ENCODE measurements at places on chromosomes 4 and X.

DNA sequence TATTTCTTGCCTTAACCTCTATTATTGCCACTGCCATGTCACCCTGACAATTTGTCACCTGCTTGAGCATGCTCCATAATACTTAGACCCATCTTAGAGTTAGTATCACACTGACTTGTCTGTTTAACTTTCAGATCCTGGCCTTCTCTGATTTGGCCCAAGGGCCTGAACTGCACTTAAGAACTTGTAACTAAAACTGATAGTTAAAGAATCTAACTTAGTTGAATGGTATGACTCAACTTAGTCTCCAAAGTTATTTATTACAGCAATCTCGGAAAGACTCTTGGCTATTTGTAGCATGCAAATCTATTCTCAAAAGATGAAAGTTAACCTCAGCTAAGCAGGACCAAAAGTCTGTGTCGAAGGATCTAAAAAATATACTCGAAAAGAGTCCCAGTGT lies 72.3 kb downstream of the IGSF1 start:
- no peaks in the 10 kb centered on the region for H3K4me1 ChIP-seq
- H3K4me3 ChIP-seq: no peak overlapping the region
- H3K27ac ChIP-seq: no peak overlapping the region
- H3K27me3 ChIP-seq: no peaks in the 10 kb centered on the region

DNA sequence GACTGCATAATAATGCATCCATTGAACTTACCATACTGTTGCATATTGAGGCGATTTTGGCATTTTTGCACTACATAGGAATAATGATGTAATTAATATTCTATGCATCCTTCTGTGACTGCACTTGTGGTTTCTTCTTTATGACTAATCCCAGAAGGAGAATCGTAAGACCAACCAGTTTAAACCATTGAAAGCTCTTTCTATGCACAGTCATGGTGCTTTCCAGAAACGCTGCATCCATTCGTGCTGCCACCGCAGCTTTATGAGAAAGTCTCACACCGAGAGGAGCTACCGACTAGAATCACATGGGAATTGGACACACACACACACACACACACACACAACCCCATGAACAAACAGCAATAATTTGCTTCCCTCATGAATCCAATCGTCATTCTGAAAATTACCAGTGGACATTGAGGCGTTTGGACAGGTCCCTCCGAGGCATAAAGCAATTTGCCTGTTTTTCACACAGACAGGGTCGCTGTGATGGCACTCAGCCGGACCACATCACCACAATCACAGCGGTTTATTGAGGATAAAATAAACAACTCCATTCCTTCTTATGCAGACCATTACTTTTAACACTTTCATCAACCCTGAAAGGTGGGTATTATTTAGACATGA lies 64.2 kb downstream of the PACRGL start:
- no peaks in the 10 kb centered on the region for H3K4me1 ChIP-seq
- no peak overlapping the region for H3K4me3 ChIP-seq
- no peak for DNase-seq
- no peaks in the 10 kb centered on the region for H3K36me3 ChIP-seq
- H3K27me3 ChIP-seq: no peaks in the 10 kb centered on the region
- H3K27ac ChIP-seq: no peak overlapping the region

DNA sequence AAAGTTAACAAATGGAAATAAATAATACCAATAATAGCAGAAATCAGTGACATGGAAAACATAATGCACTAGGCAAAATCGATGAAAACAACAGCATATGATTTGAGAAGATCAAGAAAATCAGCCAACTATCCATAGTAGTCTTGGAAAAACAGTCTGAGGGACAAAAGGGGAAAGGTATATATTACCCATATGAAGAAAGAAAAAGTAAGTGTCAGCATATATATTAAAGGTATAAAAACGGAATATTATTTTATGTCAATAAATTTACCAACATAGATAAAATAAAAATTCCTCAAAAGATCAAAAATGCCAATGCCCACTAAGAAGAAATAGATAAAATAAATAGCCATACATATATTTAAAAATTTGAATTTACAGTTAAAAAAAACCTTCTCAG lies 33.0 kb downstream of the ACTRT1 start:
- no peak overlapping the region for H3K27ac ChIP-seq
- no peaks in the 10 kb centered on the region for H3K27me3 ChIP-seq
- H3K4me1 ChIP-seq: no peaks in the 10 kb centered on the region
- H3K36me3 ChIP-seq: no peaks in the 10 kb centered on the region

DNA sequence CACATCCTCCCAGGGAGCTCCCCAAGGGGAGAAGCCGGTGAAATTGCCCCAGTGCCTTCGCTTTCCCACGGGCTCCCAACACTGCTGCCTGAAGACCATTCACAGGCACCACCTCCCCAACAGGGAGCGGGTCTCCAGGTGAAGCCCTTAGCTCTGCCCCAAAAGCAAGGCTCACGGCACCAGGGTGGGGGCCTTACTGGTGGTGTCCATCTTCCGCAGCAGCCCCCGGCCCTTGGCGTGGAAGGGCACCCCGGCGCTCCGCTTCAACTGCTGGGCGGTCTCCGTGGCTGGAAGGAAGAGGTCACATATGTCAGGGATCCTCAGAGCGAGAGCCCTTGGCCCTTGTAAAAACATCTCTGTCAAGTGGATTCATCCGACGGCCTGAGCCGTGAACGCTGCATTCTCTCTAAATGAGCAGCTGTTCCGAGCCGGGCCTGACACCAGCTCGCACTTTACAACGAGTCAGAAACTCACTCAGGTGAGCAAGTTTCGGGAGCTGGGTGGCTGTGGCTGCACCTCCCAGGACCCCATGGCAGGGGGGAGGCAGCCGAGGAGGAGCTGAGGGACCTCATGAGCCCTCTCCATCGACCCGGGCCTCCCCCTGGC lies 20.9 kb downstream of the NELFA start:
- H3K27me3 ChIP-seq: no peaks in the 10 kb centered on the region
- peaks cover 74% of the 10 kb centered on the region for H3K36me3 ChIP-seq
- DNase-seq: no peak
- H3K4me3 ChIP-seq: no peak overlapping the region

DNA sequence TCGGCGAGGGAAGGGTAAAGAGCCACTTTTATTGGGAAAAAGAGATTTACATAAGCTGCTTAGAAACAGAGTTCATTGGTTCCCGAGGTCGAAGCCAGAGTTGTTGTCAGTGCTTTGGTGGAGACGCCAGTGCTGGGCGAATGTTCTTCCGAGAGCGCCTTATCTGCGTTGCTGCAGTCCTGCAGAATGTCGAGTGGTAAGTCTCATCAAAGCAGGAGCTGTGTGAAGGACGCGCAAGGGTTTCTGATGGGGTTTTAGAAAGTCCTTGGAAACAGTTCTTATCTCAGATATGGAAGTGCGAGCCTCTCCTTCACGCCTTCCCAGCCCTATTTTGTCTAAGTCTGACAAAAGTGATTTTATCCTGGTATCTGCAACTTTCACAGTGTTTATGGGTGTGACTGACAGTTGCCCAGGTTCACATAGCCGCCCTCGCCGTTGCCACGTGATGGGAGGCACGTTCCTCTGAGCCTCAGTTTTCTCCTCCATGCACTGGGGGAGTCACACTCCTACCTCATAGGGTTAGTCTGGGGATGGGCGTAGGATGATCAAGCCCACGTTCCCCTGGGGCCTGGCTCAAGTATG lies 47.3 kb upstream of the NSG1 start:
- H3K27ac ChIP-seq: no peak overlapping the region
- no peaks in the 10 kb centered on the region for H3K36me3 ChIP-seq
- no peaks in the 10 kb centered on the region for H3K4me1 ChIP-seq
- H3K4me3 ChIP-seq: no peak overlapping the region

DNA sequence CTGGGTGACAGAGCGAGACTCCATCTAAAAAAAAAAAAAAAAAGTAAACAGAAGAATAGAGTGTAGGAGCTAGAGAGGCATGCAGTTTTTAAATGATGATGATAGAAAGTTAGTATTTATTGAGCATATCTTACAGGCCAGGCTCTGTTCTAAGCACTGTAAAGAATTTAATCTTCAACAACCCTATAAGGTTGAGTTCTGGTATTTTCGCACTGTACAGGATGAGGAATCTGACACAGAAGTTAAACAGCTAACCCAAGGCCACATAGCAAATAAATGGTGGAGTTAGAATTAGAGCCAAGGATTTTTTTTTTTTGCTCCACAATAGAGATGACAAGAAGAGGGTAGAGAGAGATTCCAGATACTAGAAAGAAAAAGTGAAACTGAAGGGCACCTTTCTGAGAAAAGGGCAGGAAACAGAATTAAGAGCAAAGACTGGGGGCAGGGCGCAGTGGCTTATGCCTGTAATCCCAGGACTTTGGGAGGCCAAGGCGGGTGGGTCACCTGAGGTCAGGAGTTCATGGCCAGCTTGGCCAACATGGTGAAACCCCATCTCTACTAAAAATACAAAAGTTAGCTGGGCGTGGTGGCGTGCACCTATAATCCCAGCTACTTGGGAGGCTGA lies 56.1 kb downstream of the KLHL5 start:
- no peak for DNase-seq
- H3K36me3 ChIP-seq: peaks cover 4% of the 10 kb centered on the region
- H3K27ac ChIP-seq: no peak overlapping the region
- H3K4me1 ChIP-seq: no peaks in the 10 kb centered on the region
- no peak overlapping the region for H3K4me3 ChIP-seq

DNA sequence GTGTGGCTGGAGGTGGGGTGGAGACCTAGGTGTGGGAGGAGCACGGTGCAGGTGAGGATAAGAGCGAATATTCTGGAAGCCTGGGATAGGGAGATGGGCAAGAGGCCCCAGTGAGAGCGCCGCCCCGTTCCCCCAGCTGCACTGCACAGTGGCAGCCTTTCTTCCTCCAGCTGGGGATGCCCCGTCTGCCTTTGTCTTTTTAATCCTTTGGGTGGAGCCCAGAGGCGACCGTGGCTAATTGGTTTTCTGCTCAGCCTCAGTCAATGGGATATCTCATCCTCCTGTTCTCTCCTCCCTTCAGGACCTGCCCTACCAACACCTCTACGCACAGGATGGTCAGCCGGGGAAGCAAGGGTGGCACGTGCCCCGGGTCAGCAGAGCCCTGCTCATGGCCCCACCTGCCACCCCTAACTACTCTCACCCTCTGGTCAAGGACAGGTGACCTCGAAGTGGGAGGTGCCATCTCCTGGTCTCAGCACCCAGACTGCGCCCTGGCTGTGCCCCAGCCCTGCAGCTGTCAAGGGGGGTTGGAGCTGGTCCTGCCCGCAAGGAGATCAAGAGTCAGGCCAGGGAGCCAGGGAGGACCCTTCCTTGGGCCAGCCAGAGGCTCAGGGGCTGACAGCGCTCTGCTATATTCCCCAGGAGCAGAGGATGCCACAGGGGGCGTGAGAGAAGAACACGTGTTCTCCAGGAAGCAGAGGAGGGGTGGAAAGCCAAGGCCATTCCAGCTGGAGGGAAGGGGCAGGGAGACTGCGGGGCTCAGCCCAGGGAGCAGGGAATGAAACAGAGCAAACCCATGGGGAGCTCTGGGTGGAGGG lies 64.0 kb downstream of the ADRA2C start:
- H3K27me3 ChIP-seq: no peaks in the 10 kb centered on the region
- H3K4me1 ChIP-seq: peaks cover 16% of the 10 kb centered on the region
- no peak overlapping the region for H3K27ac ChIP-seq

DNA sequence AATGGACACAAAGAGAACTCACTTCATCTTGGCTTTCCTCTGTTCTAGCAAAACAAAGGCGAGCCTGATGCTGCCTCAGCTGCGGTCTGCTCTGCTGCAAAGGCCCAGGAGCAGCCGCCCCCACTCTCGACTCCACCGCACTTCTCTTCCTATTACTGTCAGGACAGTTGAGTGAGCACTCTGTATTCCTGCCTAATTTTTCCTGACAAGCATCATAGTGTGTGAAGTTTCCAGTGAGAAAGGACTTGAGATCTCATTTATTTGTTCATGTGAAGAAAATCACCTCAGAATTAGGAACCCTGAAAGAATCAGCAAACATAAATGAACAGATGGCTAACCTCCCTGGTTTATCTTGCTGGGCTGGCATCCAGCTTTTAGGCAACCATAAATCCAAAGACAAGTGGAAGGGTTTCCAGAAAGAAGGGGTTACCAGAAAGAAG lies 15.6 kb downstream of the SCARB2 start:
- DNase-seq: no peak
- no peak overlapping the region for H3K4me3 ChIP-seq
- no peaks in the 10 kb centered on the region for H3K27me3 ChIP-seq
- H3K36me3 ChIP-seq: peaks cover 5% of the 10 kb centered on the region

DNA sequence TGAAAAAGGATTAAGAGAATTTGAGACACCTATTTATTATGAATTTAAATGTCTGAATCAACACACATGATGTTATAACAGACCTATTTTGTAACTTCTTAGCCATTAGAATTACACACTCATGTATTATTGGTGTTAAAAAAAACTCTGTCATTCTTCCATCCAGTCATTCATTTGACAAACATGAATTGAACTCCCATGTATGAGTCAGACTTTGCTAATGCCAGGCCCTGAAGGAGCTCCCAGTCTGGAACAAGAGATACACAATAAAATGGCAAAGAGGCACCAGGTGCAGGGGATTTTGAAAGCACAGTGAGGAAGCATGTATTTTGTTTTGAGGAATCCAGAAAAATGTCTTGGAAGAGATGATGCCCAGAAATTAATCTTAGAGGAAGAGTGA lies 87.7 kb upstream of the EFHC2 start:
- no peaks in the 10 kb centered on the region for H3K4me1 ChIP-seq
- no peak overlapping the region for H3K4me3 ChIP-seq
- no peaks in the 10 kb centered on the region for H3K27me3 ChIP-seq
- no peaks in the 10 kb centered on the region for H3K36me3 ChIP-seq
- no peak overlapping the region for H3K27ac ChIP-seq

DNA sequence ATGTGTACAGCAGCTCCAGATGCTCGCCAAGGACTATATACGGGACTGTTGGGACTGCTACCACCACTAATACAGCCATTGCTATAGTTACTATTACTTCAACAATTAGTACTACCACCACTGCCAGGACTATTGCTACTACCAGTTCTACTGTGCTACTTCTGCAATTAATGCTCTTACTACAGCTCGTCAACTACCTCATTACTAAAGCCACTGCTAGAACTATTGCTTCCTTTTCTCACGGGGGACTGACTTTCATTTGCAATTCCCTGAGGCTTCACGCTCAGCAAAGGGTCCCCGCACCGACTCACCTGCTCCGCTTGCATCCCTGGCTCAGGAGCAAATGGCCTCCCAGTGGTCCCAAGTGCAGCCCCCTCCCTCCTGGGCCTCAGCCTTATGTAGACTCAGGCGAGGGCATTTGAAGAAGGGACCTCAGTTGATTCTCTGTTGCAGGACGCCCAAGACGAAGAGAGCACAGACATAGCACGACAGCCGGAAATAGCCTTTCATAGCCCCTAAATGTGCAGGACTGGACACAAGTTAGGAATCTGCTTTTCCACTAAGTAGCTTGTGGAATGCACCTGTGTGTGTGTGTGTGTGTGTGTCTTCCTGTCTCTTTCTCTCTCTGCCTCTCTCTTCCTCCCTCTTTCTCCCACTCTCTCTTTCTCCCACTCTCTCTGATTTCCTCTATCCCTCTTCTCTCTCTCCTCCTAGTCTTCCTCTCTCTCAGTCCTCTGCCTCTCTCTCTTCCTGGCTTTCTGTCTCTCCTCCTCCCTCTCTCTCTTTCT lies 294.8 kb downstream of the ASMT start:
- no peaks in the 10 kb centered on the region for H3K27me3 ChIP-seq
- no peak overlapping the region for H3K27ac ChIP-seq
- no peak overlapping the region for H3K4me3 ChIP-seq

- H3K27ac ChIP-seq: no peak overlapping the region
- H3K36me3 ChIP-seq: no peaks in the 10 kb centered on the region
- H3K4me3 ChIP-seq: no peak overlapping the region
- no peaks in the 10 kb centered on the region for H3K27me3 ChIP-seq
- no peak for DNase-seq
These were observed 129.2 kb upstream of the TRIM2 start for GRCh38 chr4:153074936-153075630.

Measured in thoracic aorta (tissue), 2 donors.